ENCODE measurements at places on chromosomes 4 and X.

- no peak for DNase-seq
These were observed 33.9 kb downstream of the SEC24D start for GRCh38 chr4:118801895-118802575.

DNA sequence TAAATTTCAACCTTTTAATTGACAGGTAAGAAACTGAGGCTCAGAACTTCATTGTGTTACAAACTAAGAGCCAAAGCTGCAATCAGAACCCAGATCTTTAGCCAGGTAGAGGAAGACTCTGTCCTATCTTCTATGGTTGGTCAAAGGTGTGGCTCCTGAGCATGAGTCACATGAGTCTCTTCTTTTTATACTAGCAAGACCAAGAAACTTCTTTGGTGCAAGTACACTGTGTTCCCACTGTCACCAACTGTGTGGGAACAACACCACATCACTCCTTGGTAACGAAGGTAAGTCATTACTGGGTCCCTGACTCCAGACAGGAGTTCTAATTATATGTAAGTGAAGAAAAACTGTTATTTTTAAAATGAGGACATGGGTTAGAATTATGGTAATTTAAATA is 290.1 kb downstream of the INPP4B start:
- no peak for DNase-seq

- DNase-seq, result no peak
These were observed 32.9 kb upstream of the PGM2 start for GRCh38 chr4:37793562-37793961.

GRCh38 chr4:138003248-138003647 is 238.9 kb downstream of the SLC7A11 start:
- no peak for DNase-seq

DNA sequence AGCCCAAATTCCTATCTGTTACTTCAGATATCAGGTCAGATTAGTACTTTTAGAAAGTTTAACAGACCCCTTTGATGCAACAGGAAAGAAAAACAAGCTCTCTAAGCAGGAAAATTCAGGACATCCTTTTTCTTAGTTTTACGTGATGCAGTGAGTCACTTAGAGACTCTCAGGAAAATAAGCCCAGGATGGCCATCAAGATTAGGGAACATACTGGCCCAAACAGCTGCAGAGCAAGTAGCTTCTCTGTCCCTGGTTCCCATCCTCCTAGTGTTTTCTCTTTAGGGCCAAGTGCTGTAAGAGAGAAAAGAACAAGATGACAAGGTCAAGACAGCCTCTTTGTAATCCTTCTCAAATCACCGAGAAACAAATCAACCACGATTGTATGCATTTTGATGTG is 219.1 kb downstream of the ZNF674 start:
- DNase-seq, result no peak

Measured in stimulated activated CD8-positive, alpha-beta memory T cell treated with anti-CD3 and anti-CD28 coated beads, Interleukin-7, amount 100 ng/mL, for 1 hour (primary cell).